NCI-H2227 treated with DMSO at 0.1 percent for 48 hours (cell line): ENCODE measurements at places on chromosomes 16 and 17.

DNA sequence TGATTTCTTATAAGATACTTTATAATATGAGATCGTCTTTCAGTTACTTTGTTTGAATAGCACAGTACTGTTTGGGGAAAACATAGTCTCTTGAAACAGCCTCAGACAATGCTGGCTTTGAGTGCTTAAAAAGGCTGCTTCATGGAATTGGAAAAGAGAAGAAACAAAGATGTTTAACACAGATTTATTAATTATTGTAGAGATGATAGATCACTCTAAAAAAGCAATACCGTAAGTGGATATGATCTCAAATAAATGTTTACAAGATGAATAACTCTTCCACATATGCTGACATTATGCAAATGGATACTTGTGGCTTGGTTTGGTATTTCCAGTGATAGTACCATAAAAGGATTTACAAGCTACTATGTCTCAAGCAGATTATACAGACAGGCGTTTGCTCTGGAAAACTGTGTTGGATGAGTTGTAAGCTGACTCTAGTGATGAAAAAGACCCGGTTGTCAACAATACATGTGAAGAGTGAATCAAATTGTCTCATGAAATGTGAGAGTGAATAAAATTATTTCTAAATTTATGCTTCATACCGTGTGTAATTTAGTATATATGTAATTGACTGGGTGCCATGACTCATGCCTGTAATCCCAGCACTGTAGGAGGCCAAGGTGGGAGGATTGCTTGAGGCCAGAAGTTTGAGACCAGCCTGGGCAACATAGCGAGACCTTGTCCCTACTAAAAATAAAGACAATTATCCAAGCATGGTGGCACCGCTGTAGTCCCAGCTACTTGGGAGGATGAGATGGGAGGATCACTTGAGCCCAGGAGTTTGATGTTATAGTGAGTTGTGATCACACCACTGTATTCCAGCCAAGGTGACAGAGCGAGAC lies 105.4 kb downstream of the FTO start:
- no peak for DNase-seq

DNA sequence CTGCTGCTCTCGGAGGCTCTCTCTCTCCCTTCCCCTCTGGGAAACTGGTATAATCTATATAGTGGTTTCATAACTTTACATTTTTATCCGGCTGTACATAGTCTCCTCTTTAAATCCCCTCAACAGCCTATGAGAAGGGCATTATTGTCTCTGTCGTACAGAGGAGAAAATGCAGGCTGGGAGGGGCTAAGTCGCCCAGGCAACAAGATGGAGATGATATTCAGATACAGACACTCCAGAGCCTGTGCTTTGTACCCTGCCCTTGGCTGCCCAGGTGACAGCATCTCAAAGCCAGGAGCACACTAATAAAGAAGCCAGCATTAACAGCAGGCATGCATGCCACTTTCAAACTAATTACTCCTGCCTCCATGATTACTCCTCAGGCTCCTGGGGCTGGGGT lies 4.7 kb upstream of the EIF1 start:
- DNase-seq, result peak; percentile 20

DNA sequence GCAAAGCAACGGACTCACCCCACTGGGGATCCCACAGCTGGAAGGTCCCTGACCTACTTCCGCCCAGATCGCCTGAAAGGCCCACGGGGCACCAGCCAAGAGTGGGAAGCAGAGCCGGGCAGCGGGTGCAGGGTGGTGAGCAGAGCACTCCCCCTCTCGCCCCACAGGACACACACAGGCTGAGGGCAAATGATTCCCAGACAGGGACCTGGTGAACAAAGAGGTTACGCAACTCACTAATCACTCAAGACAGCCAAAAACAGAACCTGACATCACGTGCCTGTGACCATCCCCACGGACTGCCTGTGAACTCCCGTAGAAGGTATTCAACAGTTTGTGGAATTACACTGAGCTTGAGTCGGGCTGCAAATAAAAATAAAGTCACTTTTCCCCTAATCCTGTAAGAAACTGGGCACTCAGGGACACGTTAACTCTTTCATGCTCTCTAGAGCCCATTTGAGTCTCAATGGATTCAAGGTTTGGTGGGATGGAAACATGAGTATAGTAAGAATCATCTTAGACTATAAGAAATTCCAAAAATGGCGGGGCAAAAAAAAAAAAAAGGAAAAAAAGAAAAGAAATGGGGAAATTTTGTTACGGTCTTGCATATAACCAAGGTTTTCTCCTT lies 396.1 kb downstream of the SOX9 start:
- no peak for DNase-seq

- no peak for DNase-seq
Observed at GRCh38 chr17:5591966-5592365, 7.7 kb upstream of the NLRP1 start.

GRCh38 chr17:48352630-48353029 lies 77.4 kb downstream of the SKAP1 start:
- DNase-seq, result no peak
